ENCODE measurements at places on chromosomes 4 and X. TPM values are rescaled to one million over a fixed set of nuclear protein-coding genes. Genes with fewer than 3 reads are reported as not detected.

DNA sequence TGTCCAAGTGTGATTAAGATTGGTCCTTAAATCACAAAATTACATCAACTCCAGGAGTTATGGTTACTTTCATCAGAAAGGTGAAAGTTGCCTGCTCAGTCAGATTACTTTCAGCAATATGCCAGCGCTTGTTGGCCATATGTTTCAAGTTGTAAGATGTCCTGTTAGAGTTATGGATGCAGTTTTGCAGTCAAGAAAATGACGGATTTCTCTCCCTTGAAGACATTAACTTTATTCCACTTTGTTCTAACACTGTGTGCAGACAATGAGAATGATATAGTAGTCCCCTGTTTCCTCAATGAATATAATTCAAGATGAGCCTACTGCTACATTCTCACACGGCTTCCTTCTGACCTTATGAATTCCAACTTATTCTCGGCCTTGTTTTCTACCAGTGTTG lies 295.0 kb upstream of the ADGRL3 start:
- no peak for DNase-seq

Gene TEX13C
- not detected for polyA plus RNA-seq

DNA sequence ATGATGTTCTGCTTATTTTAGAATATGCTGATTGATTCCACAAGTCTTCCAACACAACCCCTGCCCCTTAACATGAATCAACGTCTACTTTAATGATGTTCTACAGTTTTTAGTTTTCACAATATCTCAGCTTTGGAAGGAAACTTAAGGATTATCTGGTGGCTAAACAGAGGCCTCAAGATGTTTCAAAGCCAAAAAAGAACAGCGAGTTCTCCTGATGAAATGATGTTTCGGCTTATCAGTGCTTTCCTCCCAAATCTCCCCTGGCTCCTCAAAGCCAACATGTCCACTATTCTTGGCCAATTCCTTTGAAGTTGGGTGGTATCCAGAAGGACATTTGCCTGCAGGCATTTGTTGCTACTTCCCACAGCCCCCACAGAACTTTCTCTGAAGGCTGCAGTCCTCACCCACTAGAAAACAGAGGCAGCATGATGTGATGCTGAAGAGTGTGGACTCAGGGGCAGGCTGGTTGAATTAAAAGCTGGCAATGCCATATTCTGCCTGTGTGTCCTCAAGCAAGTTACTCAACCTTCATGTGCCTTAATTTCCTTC lies 87.3 kb downstream of the ADGRG4 start:
- DNase-seq = no peak

Gene SLC16A2
- 31.4 TPM for polyA plus RNA-seq

GRCh38 chr4:53505947-53506346 lies 85.3 kb downstream of the LNX1 start:
- DNase-seq = no peak

Gene STATH
- polyA plus RNA-seq = 0.69 TPM

DNA sequence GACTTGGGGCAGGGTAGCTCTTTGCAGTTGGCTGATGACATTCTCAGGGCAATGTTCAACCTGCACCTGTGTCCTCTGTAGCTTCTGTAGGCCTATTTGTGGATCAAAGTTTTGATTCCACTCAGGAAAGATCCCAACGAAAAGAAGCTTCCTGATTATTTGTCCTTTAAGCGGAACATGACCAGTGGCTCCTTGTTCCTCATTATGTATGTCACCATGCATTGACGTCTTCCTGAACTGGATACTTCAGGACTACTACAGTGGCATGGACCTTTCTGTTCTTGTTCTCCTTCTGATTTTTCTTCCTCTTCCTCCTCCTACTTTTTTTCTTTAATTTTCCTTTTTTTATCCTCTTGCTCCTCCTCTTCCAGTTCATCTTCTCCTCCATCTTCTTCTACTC lies 62.4 kb downstream of the NBDY start:
- no peak for DNase-seq

DNA sequence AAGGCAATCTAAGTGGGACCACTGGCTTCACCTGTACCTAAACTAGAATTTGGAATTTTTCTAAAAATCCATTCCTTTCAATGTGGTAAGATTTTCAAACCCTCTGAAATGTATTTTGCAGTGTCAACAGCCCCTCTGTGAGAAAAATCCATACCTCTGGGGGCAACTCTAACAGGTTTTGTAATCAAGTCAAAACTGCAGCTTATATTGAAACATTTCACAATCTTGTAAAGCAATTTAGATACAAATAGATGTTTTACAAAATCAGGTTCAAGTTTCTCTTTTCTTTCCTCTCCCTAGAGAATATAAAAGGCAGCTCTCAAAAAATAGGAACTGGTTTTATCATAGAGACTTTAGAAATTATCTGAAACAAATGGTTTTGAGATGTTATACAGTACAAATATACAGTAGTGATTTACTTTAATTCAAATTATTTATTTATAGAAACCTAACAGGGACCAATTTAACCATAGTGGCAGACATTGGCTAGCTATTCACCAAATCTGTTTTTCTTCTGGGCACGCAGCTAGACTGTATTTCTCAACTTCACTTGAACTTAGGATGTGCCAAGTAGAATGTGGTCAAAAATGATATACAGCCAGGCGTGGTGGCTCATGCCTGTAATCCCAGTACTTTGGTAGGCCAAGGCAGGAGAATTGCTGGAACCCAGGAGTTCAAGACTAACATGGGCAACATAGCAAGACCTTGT lies 36.3 kb upstream of the SPINK2 start:
- no peak for DNase-seq

DNA sequence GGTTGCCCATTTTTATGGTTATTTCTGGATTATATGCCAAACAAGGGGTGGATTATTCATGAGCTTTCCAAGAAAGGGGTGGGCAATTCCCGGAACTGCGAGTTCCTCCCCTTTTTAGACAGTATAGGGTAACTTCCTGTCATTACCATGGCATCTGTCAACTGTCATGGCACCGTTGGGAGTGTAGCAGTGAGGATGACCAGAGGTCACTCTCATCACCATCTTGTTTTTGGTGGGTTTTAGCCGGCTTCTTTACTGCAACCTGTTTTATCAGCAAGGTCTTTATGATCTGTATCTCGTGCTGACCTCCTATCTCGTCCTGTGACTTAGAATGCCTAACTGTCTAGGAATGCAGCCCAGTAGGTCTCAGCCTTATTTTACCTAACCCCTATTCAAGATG lies 57.6 kb downstream of the SH3KBP1 start:
- no peak for DNase-seq

GRCh38 chr4:6909970-6910339 lies 329 bp downstream of the TBC1D14 start:
- DNase-seq = no peak

Gene PDLIM3
- 4.1 TPM for polyA plus RNA-seq

- DNase-seq = no peak
Measured at GRCh38 chr4:10200869-10201268, 84.3 kb upstream of the WDR1 start.

DNA sequence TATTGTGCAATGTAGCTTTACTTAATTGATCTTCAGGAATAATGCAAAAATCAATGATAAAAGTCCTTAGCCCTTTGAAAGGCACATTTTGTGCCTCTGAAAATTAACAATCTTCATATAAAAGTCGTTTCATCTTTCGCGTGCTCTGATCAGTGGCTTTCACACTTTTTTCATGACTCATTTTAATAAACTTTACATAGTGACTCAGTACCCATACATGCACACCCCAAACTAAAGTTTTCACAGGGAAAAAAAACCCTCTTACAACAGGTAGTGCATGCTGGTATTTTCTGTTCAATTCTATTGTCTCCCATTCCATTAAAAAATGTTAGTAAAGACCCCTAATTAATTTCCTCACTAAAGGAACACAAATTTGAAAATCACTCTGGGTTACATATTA lies 21.5 kb downstream of the RWDD4 start:
- no peak for DNase-seq

DNA sequence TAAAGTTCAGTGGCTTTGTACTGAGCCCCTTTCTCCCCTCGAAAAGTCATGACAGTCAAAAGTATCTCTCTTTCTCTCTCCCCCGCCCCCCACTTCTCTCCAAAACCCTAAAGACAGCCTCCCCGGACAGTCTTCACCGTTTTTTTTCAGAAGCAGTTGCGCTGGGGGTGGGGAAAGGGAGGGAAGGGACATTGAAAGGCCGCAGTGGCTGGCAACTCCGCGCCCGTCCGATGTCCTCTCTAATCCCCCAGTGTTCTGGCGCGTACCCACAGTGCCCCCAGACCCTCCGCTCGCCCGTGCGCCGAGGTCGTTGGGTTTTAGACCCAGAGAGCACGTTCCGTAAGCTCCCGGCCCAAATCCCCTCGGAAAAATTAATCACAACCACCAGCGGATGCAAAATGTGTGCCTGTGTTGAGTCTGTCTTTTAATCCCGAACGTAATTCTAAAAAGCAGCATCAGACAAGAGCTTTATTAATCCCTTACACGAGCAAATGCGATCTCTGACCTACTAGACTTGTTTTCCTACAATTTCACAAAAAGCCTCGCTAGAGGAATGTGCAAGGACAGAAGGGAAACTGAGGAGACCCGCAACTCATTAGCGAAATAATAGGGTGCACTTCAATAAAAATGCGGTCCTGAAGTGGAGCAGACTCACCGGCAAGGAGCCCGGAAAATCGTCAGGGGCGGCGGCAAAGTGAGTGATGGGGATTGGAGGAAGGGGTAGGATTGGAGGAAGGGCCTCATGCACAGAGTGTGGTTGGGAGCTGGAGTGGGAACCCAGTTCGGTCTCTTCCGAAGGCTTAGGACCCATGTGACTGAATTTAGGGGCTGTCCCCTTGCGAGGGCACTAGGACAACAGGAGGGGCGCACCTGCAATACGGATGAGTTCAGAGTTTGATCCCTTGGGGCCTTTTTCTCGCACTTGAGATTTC lies 12.2 kb upstream of the PRDM8 start:
- no peak for DNase-seq

DNA sequence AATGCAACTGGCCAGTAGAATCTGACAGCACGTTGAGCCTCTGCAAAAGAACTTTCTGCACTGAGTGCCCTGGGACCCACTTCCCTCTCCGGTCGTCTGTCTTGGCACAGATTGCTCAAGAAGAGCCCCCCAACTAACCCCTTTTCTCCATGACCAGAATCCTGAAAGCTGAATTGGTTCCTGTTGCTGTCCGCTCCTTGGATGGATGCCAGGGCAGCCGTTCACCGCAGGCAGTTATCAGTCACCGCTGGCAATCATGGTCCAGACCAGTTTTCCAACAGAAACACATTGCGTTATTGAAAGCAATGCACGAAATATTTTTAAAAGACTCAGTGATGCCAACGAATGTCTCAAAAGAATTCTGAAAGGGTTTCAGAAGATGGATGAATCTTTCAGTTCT lies 733.7 kb upstream of the FRG1 start:
- no peak for DNase-seq

Gene FREM3
- polyA plus RNA-seq = 0.14 TPM

Gene CD99
- 226 TPM for polyA plus RNA-seq

DNA sequence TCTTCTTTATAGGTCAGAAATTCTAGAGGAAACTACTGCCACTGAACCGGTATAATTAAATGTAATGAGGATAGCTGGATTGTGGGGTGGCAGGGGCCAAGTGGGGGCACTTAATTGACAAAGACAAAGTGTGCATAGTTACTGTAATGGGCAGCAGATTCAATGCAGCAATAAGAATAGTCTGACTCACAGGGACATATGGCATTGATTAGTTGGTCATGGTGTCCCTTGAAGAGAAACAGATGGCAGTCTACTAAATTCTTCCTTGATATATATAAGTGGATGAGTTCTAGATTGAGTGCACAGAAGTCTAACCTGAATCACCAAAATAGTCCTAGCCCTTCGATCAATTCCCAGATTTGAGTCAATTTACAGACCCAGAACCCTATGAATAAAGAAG lies 31.6 kb downstream of the ETDC start:
- no peak for DNase-seq

- no peak for DNase-seq
Measured at GRCh38 chr4:143405075-143405730, 68.5 kb downstream of the GAB1 start.

- DNase-seq = no peak
Measured at GRCh38 chrX:9651737-9652136, 113.9 kb downstream of the GPR143 start.

- DNase-seq = no peak
Measured at GRCh38 chr4:5970381-5971077, 47.7 kb downstream of the C4orf50 start.

- no peak for DNase-seq
Measured at GRCh38 chr4:79471309-79471708, 63.3 kb upstream of the GK2 start.

DNA sequence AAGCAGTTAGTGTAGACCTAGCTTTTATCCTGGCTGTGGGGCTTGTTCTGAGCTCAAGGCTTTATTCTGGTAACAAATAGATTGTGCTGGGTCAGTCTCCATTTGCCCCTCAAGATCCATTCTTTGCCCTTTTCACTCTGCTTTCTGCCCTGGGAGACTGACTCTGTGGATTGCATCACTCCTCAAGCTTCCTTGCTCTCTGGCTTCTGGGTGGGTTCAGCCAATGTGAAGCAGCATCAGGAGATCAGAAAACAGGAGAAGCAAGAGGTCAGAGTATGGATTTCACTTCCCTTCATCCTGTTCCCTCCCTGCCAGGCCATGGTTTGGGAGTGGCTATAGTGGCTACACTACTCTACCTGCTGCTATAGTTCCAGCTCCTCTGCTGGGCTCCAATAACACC lies 184.1 kb upstream of the NDP start:
- no peak for DNase-seq

- DNase-seq = no peak
Measured at GRCh38 chr4:169079942-169080827, 70.1 kb upstream of the CBR4 start.

Gene PLP1
- polyA plus RNA-seq = 6.8 TPM

Gene CCSER1
- polyA plus RNA-seq = 21.4 TPM

Gene SERTM2
- polyA plus RNA-seq = not detected

GRCh38 chrX:150570512-150570911 lies 2.1 kb downstream of the MTM1 start:
- DNase-seq = no peak

Gene NOX1
- 1.1 TPM for polyA plus RNA-seq

GRCh38 chr4:89539797-89540711 lies 232.5 kb upstream of the GPRIN3 start:
- no peak for DNase-seq

- no peak for DNase-seq
Measured at GRCh38 chr4:178081896-178082295, 639.7 kb upstream of the AGA start.

Gene FGG
- 1.1 TPM for polyA plus RNA-seq

Gene RAB40A
- 3.4 TPM for polyA plus RNA-seq

GRCh38 chr4:90001023-90001422 lies 106.4 kb downstream of the MMRN1 start:
- DNase-seq = no peak

Gene FABP2
- not detected for polyA plus RNA-seq

DNA sequence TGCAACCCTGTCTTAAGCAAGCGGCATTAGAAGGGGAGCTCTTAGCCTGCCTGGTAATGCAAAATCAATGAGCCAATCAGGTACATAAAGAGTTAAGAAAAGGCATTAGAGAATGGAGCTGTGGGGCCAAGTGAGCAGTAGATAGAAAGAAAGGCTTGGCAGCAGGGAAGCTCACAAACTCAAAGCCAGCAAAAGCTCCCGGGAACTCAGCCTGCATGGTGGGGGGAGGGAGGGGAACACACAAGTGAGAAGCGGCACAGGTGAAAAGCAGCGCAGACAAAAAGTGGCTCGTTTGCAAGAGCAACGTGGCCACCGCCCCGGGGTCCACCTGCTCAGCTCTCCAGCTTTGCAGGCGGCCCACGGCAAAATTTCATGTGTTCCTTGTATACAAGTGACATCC lies 818.5 kb downstream of the FAM133A start:
- DNase-seq = no peak
